GM20000 (cell line): ENCODE measurements at places on chromosomes 7 and 10.
A peak's percentile ranks its signal among the peaks of the same experiment; 100 is the strongest.

GRCh38 chr10:86371116-86371515 lies 4.5 kb upstream of the GRID1 start:
- DNase-seq, result no peak

GRCh38 chr7:95398155-95398940 lies 2.2 kb upstream of the PON3 start:
- no peak for DNase-seq

DNA sequence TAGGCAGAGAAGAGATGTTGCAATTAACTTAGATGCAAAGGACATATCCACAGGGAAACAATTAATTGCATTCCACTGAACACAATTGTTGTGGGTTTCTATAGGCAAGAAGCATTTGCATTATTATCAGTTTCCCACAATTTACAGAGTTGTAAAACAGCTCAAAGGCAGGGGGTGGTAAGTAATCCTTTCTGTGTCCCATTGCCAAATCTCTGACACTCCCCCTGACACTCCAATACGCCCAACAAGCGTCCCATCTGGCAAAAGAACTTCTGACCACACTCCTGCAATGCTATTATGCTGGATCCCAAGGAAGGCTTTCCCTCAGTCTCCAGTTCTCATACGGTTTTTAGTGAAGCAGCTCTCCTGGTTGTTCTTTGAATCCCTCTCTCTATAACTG lies 179.8 kb downstream of the CXCL12 start:
- no peak for DNase-seq

DNA sequence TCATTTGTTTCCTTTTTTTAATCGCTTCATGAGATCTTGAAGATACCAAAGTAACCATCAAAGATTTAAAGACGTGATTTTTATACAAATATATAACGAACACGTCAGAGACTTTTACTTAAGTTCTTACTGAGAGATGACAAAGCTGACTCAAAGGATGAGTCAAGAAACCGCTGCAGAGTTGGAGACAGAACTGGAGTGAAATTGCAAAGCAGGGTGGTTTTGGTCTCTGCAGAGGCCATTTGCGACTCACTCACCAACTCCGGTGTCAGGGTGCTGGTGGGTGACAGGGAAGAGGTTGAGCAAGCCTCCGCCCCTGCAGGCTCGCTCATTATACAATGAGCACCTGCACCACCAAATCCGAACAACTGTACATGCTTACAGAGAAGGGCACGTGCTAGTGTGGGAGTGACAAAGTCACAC lies 75.2 kb downstream of the DNAJB6 start:
- no peak for DNase-seq

- DNase-seq, result no peak
Observed at GRCh38 chr7:151340794-151341356, 737 bp upstream of the NUB1 start.

GRCh38 chr7:3150027-3150426 lies 106.4 kb upstream of the CARD11 start:
- DNase-seq, result no peak

DNA sequence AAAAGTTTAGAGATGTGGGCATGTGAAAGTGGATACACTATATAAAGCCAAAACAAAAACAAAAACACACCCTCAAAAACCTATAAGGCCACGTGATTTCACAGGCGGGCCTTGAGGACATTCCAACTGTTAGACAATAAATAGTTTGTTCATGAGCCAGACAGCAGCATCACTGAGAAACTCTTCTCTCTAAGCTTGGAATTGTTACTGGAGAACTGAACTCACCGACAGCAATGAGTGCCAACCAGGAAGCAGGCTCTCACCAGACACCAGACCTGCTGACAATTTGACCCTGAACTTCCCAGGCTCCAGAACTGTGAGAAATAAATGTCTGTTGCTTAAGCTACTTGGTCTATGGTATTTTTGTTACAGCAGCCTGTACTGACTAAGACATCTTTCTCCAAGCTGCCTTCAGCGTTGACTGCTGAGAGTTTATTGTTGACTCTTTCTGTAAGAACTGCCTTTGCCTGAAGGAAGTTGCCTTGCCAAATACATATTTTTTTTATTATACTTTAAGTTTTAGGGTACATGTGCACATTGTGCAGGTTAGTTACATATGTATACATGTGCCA lies 107.5 kb downstream of the EPDR1 start:
- DNase-seq, result no peak

DNA sequence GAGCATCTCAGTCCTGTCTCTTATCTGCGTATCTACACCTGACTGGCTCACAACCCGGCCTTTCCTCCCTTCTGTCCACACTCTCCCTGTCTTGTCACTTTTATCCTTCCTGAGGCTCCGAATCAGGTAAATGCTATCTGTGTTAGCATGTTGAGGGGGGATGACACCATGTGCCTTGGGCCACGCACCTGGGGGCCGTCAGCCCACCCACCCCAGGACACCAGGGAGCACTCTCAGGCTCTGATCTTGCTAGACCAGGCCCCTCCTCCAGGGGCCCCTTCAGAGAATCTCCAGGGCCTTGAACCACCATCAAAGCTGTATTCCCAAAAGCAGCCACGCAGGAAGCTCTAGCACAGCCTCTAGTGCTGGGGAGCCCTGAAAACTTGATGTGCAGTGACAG lies 278.7 kb upstream of the SHH start:
- DNase-seq, result no peak

DNA sequence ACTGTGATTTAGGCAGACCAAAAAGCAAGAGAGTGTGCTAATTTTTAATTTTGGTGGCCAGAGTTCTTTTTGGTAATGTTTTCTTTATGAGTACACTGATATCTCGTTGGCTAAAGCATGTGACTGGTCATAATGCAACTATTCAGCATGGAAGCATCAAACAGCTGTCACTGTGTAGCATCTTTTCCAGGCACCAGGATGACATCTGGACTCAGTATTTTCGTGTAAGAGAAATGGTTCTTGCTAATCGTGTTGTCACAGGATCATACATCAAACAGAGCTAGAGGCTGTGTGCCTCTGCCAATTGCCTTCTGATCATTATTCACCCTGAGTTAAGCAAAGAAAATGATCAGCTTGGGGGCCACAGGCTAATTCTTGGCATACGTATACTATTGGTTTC lies 118.9 kb downstream of the SND1 start:
- no peak for DNase-seq

GRCh38 chr10:114548662-114549061 lies 109.4 kb downstream of the ABLIM1 start:
- DNase-seq, result peak; percentile 25

DNA sequence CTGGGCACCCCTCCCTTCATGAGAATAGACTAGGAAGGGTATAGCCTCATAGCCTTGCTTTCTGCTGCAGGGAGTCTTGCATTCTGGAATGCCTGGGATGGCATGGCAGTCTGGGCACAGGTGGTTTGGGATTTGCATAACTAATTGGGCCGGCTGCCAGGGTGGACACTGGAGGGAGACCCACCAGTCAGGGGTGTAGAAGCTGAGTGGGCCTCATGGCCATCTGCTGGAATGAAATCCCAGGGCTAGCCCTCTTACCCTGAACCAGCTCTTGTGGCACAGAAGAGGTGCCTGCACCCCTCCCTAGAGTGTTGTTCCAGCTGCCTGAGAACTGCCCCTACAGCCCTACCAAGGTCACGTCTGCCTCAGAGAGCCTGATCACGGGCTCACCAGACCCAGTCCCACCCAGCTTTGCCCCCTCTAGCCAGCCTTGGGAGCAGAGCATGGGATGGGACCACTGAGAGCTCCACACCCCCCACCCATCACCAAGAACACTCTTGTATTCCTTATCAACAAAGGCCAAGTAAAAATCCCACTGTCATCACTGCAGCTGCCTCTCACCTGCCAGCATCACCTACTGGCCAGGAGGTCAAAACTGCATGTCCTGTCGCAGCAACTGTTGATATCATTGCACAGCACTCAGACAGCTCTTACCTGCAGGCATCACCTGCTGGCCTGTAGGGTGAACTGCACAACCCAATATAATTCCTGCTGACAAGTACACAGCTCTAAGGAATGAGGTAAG lies 148.9 kb downstream of the ZEB1 start:
- no peak for DNase-seq

DNA sequence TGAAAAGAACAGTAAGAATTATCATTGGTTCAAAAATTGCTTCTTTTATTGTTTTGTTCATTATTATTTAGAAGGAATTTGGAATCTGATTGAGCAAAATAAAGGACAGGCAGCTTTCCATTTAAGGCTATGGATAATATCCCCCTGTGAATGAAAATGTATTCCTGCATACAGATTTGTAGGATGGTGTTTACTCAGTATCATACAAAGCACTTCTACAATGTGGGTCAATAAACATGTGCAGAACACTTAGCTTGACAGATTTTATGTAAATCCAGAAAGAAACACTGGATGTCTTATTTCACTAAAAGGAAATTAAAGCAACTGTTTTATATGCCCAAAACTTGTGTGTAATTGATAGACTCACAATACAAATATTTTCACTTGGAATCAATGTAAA lies 189.7 kb downstream of the THSD7A start:
- no peak for DNase-seq

- no peak for DNase-seq
Observed at GRCh38 chr7:101911800-101912715, 94.6 kb downstream of the CUX1 start.

- DNase-seq, result no peak
Observed at GRCh38 chr10:22646388-22646853, 68.0 kb downstream of the PIP4K2A start.

DNA sequence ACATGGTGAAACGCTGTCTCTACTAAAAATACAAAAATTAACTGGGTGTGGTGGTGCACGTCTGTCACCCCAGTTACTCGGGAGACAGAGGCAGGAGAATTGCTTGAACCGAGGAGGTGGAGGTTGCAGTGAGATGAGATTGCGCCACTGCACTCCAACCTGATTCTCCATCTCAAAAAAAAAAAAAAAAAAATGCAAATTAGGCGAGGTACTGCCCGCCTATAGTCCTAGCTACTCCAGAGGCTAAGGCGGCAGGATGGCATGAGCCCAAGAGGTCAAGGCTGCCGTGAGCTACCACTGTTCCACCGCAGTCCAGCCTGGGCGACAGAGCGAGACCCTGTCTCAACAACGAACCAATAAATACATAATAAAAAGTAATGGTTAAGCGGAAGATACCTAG lies 1.1 kb upstream of the EIF4H start:
- DNase-seq, result no peak

- no peak for DNase-seq
Observed at GRCh38 chr10:8790390-8790789, 735.9 kb downstream of the GATA3 start.

GRCh38 chr7:75937958-75938786 lies 23.2 kb downstream of the POR start:
- no peak for DNase-seq

- no peak for DNase-seq
Observed at GRCh38 chr7:132495936-132496335, 80.3 kb downstream of the PLXNA4 start.

DNA sequence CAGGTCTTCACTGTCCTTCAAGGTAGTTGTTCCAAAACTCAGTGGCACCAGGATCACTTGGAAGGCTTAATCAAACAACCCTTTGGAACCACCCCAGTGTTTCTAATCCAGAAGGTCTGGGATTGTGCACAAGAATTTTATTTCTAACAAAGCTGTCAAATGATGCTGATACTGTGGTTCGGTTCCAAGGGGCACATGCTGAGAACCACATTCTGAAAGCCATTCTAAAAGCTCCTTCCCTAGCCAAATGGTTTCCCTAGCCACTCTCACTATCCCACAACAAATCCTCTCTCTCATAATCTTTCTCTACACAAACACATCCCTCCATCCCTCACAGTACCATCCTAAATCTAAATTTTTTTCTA lies 52.1 kb downstream of the MACC1 start:
- no peak for DNase-seq

DNA sequence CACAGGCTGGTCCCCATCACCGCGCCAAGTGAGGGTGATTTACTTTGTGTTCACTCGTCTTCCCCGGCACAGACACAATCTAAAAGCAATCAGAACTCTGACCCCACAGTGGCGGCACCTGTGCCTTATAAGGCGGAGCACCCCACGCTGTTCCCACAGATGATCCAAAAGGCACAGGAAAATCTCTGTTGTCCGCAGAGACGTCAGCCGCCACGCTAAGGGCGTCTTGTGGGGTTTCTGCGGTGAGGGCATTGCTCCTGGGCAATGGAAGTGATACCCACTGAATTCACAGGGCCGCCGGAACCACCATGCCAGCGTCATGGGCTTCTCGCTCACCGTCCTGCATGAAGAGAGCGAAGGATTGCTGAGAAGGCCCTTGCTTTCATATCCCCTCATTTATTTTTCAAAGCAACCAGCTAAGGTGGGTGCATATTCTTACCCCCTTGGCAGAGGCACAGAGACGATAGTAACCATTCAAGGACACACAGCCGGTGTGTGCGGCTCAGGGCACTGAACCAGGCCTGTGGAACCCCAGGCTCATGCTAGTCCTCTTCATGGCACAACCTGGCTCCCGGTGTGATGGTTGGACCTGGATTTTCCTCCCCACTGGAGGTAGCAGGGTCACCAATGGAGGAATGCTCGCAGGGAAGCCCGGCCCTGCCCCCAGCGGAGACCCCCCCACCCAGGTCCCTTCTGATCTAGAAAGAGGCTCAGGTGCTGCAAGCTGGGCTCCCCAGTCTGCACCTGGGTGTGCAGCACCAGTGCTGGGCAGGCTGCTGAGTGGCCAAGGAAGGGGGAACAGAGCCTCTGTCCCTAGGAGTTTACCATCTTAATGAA lies 279.0 kb downstream of the TCERG1L start:
- no peak for DNase-seq

GRCh38 chr7:50685135-50686065 lies 97.3 kb downstream of the GRB10 start:
- DNase-seq, result no peak

DNA sequence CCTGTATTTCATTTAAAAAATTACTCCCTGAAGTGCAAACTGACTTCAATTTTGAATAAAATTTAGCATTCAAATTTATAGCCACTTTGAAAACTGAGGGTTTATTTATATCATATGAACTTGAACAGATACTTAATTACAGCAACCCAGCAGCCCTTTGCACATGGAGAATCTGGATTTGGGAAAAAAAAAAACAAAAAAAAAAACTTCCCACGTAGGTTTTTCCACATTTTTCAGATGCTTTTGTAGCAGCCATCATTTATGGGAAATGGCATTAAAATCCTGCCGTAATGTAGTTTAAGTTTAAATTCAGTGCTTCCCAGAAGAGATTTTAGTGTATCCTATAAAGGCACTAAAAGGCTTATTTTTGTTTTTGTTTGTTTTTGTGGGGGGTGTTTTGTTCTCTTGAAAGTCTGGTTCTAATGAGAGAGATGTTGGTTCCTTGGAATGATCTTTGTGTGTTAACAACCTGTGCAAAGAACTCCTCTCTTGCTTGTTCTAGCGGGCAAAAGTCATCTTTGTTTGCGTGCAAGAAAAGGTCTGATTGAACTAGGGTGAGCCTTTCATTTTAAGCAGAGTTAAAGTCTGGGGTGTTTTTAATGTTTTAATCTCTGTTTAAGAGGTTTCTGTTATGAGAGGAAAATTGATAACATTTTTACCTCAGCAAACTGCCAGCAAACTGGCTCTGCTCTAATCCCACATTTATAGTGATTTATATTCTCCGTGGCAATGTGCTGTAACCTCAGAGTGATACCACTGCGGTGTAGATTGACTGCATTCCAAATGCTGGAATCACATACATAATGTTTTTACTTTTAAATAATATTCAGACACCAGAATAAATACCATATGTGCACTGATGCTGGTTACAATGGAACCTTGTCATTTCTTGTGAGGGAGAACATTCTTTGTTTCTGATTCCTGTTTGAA lies 105.5 kb downstream of the WNT2 start:
- no peak for DNase-seq
